T-helper 22 cell (primary cell): ENCODE measurements at places on chromosomes 11 and 22.

- DNase-seq: no peak
These were observed 7.6 kb downstream of the MRGPRD start for GRCh38 chr11:68973219-68973618.

DNA sequence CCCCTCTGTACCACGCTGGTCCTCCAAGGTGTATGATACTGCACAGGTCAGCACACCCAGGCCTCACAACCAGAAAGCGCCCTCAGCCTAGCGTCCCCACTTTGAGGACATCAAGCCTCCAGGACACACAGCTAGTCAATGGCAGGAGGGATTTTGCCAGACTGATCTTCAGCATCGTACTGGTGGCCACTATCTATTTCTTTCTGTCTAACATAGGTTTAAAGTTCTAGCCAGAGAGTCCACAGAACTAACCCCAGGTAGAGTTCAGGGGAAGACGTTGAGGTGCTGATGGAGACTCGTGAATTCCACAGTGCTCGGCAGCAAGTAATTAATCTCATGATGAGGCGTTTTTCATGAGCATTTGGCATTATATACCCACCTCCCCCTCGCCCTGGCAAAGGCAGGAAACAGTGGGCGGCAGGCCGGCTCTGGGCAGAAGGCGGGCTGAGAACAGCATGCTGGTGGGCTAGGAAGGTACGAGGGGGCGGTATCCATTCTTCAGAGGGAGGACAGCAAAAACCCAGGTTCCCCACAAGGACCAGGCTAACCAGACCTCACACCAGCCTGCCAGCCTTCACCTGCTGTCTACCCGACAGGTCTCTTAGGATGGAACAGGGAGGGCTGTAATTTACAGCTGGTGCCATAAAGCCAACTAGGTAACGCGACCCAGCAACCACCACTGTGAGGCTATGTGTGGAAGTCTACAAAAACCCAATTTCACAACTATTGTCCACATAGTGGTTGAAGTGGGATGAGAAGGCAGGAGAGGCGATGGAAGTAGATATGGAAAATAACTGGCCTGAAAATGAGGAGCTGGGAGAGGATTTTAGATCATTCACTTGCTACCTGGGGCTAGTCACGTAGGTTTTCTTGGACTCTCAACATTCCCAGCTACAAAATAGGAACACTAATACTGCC is 18.5 kb downstream of the MYH9 start:
- no peak for DNase-seq

- DNase-seq: no peak
These were observed 28.6 kb upstream of the DDX10 start for GRCh38 chr11:108636222-108636621.

DNA sequence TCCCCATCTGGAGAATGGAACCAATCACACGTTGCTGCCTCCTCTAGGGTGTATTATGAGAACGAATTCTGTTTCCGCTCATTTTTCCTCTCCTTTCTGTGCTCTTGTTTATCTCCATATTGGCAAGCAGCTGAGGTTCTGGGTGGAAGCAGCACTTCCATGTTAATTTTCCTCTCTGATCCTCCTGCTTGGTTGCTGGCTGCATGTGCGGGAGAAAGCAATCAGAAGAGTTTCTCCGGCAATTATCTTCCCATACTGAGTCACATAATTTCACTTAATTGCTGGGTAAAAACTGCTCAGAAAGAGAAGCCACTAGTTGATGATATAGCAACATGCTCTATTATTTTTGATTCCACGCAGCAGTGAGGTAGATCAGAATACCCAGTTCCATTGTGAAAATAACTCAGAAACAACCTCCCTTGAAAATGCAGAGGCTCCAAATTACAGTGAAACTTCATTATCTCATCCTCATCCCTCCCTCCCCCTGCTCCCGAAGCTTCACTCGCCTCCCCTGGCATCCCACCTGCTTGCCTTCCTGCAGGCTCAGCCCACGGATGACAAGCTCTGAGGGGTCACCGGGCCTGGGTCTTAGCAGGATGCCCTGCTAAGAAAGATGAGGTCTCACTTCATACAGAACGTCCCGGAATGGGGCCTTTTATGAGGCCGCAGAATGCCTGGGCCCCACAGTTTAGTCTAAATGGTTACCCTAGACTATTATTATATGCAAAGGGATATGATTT is 20.4 kb downstream of the FXYD6 start:
- DNase-seq: no peak

DNA sequence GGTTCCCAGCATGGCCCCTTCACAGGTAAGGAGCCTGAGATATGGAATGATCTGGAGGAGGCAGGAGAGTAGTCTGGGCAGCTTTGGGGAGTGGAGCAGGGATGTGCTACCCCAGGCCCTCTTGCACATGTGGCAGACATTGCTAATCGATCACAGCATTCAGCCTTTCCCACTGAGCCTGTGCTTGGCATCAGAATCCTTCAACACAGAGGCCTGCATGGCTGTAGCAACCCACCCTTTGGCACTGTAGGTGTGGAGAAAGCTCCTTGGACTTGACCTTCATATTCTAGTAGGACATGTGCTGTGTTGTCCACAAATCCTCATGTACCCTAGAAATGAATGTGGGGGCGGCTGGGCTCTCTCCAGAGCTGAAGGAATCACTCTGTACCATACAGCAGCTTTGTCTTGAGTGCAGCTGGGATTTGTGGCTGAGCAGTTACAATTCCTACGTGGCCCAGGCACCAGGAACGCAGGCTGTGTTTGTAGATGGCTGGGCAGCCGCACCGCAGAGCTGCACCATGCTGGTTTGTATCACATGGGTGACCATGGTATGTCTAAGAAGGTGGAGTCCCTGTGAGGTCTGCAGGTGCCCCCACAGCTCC is 21.8 kb upstream of the PPP6R3 start:
- DNase-seq: no peak

- DNase-seq: no peak
These were observed 92.3 kb upstream of the ZC3H12C start for GRCh38 chr11:110000850-110001249.

DNA sequence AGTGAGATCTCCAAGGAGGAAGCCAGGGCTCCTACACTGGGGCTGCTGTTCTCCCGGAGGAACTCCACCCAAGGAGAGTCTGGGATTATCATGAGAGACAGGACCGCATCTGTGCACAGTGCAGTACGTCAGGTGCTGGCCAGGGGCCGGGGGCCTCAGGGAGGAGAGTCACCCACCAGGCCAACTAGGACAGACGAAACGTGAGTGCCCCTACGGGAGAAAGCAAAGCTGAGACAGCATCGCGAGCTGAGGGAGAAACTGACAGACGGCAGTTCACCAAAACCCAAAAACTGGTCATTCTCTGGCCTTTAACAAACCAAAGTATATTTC is 273.4 kb downstream of the BRD1 start:
- DNase-seq: no peak

DNA sequence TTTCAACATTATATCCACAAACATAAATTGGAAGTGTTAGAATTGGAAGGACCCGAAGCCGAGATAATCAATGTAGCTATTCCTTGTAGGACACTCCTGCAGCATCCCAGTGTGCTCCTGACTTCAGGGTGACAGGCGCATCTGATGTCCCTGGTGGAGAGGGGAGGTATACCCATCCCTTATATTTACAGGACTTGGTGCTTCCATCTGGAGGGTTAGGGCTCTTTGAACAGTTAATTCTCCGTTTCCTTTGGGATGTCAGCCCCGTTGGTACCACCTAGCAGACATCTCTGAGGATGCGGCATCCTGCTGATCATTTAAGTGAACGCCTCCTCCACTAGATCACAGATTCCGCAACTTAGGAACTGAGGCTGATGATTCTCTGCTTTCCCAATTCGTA is 451.3 kb downstream of the OPCML start:
- DNase-seq: no peak

DNA sequence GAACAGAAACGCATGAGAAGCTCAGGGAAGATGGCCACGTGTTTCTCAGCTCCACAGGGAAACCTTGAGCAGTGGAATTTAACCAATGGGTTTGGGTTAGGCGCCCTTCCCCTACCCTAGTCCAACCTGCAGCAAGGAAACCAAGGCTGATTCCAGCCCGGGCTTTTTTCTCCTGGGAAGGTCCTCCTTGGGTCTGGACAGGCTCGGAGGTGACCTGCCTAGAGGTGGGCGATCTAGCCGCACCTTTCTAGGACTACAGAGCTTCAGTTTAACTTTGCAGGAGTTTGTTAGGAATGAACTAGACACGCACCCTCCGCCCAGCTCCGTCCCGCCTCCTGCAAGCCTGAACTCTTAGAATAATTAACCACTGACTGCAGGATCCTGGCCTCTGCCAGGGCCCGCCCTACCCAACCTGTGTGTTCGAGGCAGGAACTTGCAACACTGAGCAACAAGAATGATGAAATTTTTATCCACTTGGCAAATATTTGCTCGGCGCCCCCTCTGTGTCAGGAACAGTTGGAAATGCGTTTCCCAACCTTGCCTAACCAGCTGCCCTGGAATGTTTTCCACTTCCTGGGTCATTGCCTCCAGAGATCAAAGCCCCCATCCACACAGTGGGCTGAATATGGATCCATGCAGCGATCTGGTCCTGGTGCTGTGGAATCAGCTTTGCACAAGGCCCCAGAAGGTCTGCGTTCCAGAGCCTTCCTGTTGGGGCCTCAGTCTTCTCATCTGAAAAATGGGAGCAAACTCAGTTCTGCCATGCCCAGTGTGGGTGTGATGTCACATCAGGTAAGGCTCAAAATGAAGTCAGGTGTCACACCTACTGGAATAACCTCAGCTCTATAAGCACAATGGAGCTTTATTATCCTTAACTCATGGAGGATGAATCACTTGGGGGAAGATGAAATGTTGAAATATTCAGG is 13.3 kb downstream of the MPST start:
- DNase-seq: no peak

- DNase-seq: no peak
These were observed 3.9 kb upstream of the SMIM38 start for GRCh38 chr11:69151836-69152235.

DNA sequence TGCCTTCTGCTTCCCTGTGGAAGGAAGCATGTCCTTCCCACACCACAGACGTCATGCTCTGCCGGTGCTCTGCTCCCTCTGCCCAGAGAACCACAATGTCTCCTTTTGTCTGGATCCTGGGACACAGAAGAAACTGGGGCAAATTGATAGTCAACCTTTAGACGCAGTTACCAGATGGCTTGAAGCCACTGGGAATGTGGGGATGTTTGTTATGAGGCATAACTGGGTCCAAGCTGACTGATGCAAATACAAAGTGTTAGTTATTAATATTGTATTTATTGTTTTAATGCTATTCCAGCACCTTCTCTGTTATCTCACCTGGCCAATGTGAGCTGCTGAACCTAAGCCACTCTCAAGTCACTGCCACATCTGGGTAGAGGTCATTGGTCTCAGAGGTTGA is 322.2 kb downstream of the SHANK2 start:
- no peak for DNase-seq

DNA sequence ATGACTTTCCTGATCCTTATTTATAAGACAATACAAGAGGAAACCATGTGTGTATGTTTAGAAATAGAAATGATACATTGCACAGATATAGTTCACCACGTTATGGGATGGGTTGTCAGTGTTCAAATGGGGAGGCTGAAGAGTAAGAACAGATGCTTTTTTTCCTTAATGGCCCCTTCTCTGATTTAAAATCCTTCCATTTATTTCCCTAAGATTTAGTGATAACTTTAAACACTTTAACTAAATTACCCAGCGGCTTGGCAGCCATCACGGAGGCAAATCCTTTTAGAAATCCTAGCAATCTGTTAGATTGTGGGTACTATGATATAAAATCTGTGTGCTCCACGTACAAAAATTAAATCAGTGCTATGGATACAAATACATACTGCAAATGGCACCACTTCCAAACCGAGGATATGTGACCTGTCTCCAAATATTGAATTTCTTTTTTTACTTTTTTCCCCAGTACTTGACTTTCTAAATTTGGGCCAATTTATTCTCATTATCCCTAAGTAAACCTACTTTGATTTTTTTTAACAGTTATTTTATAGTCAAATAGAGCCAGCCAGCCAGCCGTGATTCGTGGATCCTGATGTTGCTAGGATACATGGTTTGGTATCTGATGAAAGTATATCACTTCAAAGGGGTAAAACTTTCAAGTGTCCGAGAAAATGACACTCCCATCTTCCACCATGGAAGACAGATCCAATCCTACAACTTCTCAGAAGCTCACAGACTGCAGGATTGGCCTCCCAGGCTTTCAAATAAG is 46.1 kb downstream of the BDNF start:
- no peak for DNase-seq

- no peak for DNase-seq
These were observed 3.3 kb upstream of the EPS8L2 start for GRCh38 chr11:702462-703461.

DNA sequence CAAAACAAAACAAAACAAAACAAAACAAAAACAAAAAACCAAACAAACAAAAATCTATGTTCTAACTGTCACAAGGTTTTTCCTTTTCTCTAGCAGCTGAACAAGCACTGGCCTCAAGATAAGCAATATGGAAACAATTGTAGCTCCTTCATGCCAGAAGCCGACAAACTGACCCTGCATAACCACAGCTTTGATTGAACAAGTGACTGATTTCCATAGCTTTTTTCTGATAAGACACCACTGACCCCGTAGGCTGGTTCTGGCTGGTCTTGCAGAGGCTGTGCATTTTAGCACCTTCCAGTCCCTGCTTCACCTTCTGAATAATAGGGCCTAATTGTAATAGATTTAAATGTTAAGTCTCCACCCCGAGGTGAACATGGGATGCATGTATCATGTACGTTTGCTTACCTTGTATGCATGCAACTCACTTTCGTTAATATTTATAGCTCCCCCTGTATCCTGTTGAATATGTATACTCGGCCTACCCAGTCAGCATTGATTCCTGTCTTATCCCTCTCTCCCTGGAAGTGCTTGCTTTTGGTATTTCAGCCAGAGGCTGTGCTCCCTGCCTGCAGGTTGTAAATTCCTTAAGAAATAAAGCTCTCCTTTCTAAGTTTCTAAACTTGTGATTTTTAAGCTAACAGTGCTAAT is 49.6 kb downstream of the CNTF start:
- DNase-seq: no peak

GRCh38 chr11:65856689-65857499 is 1.1 kb downstream of the CFL1 start:
- peak; percentile 76 for DNase-seq

GRCh38 chr11:78954261-78954660 is 379.6 kb upstream of the NARS2 start:
- no peak for DNase-seq

GRCh38 chr11:65919573-65920371 is 546 bp downstream of the DRAP1 start:
- peak; percentile 64 for DNase-seq

GRCh38 chr22:44804327-44804726 is 52.0 kb downstream of the ARHGAP8 start:
- DNase-seq: no peak

- no peak for DNase-seq
These were observed 22.9 kb downstream of the STX3 start for GRCh38 chr11:59778122-59778521.

DNA sequence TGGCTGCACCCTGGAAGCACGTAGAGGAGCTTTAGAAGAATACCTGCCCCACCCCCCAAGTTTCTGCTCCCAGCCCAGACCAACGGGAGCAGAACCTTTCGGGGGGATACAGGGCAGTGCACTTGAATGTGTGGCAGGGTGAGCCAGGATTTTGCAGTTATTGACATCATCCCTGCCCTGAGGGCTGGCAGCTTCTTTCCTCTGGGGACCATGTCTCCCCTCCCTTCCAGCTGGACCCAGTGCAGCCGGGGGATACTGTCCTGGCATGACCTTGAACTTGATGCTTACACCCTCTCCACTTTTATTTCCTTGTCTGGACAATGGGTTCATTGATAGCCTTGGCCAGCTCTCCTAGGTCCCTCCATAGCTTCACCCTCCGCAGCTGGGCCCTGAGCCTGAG is 4.1 kb upstream of the CABP7 start:
- DNase-seq: no peak
